ENCODE measurements at places on chromosomes 13 and 19.

DNA sequence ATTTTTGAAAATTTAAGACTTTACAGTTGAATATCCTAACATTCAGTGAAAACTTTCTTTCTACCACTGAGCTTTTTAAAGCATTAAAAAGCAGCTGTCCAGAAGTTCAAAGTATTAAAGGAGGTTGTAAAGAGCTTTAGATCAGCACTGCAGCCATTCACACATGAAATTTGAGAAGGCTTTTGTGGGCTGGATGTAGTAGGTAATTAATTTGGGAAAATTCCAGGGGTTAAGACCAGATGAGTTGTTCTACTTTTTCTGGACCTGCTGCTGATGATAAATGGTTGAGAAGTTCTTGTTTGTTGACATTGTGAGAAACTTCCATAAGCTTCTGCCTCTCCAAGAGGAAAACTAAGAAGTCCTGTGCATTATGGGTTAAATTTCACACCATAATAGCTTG lies 1779.6 kb upstream of the PRR20A start:
- DNase-seq, result no peak

DNA sequence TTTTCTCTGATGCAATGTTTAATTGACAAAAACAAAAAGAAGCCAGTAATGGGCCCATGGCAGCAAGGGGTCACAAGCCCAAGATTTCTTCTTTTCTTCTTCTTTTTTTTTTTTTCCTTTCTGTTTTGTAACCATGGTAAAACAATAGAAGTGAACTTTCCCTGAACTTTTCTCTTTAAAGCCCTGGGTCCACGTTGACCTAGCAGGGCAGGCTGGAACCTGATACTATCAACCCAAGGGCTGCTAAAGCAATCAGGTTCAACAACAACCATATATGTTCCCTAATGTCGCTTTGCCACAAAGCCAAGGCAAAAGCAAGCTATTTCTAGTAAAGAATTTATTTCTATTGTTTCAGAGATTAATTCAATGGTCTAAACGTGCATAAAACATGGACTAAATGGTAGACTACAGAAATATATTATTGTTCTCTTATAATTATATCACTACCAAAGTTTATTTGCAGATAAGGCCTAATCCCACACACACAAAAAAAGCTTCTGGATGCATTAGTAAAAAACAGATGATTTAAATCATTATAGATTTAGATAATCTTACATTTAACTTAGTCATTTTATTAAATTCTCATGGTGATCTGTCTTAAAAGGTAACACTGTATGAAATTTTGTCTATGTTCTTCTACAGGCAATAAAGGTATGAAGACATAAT lies 153.9 kb downstream of the DACH1 start:
- no peak for DNase-seq

- DNase-seq, result peak; percentile 1
These were observed 1.4 kb downstream of the GRIN3B start for GRCh38 chr19:1001538-1002166.

- no peak for DNase-seq
These were observed 257.0 kb downstream of the TSHZ3 start for GRCh38 chr19:31092274-31092673.

- DNase-seq, result no peak
These were observed 61.9 kb downstream of the FLT1 start for GRCh38 chr13:28432816-28433560.

- no peak for DNase-seq
These were observed 8.7 kb downstream of the ZNF71 start for GRCh38 chr19:56603829-56604228.

Measured in nucleus accumbens (tissue), 56 donors.